Stimulated activated CD8-positive, alpha-beta memory T cell treated with anti-CD3 and anti-CD28 coated beads, Interleukin-4, amount 100 ng/mL, for 1 hour (primary cell): ENCODE measurements at places on chromosomes 7 and 10.
A peak's percentile ranks its signal among the peaks of the same experiment; 100 is the strongest.

DNA sequence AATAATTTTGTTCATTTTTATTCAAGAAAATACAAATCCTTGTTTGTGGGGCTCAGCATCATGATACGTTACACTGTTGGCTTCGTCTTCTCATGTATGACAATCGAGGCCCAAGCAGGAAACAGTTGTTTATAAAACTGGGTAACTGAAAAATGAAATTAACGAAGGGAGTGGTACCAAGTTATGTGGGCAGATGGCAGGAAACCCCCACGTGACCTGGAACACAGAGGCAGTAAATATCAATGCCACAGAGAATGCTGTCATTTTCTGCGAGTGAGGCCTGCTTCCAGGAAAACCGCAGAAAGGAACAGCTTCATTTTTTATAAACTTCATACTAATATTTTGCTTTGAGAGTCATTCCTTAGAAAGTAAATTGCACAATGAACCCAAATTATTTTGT, 201.0 kb upstream of the ADARB2 start:
- no peak for DNase-seq

DNA sequence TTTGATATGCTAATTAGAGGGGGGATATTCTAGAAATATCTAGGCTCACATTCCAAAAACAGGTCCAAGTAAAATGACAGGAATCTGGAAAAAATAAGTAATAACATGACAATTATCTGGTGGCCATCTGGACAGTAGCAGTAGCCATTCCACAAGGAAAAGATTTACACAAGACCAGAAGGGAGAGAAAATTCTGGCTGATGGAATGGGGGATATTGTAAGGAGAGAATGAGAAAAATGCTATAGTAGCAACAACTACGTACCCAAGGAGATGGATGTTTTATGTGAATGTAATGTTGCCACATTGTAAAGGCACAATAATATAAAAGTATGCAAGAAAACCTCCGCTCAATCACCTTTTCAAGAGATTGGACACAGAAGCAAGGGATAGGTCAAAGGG, 5.4 kb downstream of the MYOF start:
- no peak for DNase-seq

GRCh38 chr10:11655836-11656235, 44.4 kb upstream of the USP6NL start:
- DNase-seq = no peak

DNA sequence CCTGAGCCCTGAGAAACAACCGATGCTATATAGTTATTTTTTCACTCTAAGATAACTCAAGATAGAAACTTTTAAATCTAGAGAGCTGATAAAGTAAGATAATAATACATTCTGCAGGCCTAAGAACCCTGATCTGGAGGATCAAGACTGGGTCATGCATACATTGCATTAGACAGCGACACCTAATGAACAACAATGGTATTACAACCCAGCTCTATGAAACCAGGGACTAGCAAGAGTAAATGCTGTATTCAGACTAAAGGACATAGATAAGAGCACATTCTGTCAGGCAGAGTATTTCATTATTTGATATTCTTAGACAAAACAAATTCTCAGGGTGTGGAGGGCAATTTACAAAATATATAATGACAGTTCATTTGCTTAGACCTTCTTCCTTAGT, 148.6 kb downstream of the GRK5 start:
- no peak for DNase-seq

DNA sequence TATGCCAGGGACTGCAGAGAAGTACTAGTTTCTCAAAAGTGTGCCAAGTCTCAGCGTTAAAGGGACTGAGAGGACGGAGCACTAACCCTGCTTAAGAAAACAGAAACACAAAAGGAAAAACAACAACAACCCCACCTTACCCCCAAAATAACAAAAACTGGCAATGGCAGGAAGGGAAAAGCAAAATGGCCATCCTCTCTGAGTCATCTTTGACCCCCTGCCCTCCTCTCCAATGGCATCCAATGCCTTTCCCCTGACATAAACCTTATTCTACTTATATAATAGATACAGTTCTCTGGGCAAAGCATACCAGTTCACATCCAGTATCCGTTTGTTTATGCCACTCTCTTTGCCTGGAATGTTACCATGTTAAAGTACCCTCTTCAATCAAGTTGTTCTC, 1.6 kb downstream of the POLR1F start:
- DNase-seq = no peak

DNA sequence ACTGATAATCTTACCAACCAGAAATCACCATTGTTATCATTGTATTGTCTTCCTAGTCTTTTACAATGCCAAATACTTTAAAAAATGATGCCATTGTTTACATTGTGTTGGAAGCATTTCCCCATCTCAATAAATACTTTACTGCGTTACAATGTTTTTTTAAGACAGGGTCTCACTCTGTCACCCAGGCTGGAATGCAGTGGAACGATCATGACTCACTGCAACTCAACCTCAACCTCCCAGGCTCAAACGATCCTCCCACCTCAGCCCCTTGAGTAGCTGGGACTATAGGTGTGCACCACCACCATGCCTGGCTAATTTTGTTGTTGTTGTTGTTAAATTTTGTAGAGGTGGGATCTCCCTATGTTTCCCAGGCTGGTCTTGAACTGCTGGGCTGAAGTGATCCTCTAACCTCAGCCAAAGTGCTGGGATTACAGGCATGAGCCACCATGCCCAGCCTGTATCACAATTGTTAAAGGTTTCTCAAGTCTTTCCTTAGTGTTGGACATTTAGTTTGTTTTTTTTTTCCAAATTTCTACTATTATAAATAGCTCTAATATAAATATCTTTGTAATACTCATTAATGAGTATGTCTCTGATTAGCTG, 13.5 kb downstream of the LRMDA start:
- DNase-seq = no peak

GRCh38 chr10:67043041-67043440, 117.2 kb downstream of the LRRTM3 start:
- no peak for DNase-seq

- DNase-seq = no peak
Measured at GRCh38 chr7:45638916-45639315, 64.7 kb downstream of the ADCY1 start.

DNA sequence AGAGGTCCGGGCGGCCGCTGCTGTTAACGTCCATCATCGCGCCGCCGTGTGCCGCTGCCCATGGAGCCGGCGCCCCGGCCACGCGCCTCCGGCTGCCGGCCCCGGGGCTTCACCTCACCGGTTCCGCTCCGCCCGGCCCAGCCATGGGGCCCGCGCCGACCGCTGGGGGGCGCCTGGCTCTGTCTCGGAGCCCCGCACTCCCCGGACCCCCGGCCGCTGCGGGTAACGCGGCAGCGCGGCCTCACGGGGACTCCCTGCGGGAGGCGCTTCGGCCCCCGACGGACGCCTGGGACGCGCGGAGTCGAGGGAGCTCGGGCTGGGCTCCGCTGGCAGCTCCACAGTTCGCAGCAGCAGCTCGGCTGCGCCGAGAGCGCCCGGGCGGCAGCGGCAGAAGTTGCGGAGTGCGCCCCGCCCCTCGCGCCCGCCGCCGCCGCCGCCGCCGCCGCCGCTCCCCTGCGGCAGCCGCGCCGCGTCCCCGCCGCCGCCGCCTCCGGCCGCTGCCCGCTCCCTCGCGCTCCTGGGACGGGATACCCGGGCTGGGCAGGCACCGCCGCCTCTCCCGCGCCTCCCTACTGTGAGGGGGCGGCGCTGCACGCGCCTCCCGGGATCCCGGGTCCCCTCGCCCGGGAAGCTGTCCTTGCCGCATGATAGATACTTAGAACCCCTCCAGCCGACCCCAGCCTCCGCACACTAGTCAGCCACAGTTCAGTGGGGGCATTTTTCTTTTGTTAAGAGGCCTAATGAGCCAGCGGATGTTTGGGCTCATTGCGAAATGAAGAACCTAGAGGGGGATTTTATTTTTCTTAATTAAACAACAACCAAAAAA, at the start of gene HTR7:
Gene HTR7 (minus strand): TSS at position 405 of the 826 bp plus-strand sequence. CDS start 368 bp downstream, at position 37.
- peak; percentile 2 for DNase-seq

GRCh38 chr7:84145892-84146291, 48.7 kb downstream of the SEMA3A start:
- no peak for DNase-seq

- DNase-seq = no peak
Measured at GRCh38 chr7:8433477-8434289, at the start of gene NXPH1. Gene NXPH1, plus strand, starts transcription at chr7:8433609.

GRCh38 chr10:119473771-119474170, 68.7 kb downstream of the RGS10 start:
- DNase-seq = no peak

GRCh38 chr10:49600781-49601400, 9.2 kb upstream of the SLC18A3 start:
- DNase-seq = no peak

DNA sequence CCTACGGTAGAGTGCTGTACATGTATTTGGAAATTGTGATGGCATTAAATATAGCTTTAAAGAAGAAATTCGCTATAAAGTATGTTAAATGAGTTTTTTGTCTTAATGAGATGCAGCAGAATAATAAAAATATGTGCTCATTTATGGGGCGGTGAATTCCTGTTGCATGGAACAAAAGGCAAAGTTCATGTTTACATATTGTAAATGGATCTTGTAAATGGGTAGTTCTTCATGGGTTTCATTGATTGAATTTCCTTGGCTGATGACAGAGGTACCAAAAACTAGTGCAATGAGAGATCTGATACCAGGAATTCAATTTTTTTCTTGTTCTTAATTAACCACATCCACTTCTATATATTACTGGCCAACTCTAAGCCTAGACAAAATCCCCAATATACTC, 284.2 kb downstream of the SUGCT start:
- DNase-seq = no peak

DNA sequence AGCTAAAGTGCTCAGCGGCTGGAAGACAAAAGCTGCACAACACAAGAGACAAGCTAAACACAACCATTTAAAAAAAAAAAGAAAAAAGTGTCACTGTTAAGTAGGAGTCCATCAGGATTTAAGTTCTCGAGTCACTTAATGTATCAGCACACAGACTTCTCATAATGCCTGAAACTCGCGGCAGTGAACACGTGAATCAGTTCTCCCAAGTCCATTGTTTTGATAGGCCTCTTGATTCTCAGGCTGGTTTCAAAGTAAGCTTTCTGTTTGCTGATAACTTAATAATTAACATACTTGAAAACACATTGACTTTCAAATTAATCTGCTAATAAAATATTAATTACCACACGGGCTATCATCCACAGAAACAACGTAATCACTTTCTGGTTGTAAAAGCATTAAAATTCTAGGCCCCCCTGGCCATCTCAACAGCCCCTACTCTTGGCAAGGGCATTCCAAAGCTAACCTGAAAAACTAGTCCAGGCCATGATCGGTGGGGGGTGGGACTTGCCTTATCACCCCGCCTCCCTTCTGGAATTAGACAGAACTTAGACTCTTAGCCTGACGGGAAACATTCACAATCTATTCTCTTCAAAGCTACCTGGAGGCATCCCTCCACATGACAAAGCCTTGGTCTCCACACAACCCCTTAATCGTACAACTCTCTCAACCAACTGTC, 129.0 kb downstream of the DIP2C start:
- DNase-seq = no peak
